NCI-H1105 treated with DMSO at 0.1 percent for 48 hours (cell line): ENCODE measurements at places on chromosomes 1 and 21.

DNA sequence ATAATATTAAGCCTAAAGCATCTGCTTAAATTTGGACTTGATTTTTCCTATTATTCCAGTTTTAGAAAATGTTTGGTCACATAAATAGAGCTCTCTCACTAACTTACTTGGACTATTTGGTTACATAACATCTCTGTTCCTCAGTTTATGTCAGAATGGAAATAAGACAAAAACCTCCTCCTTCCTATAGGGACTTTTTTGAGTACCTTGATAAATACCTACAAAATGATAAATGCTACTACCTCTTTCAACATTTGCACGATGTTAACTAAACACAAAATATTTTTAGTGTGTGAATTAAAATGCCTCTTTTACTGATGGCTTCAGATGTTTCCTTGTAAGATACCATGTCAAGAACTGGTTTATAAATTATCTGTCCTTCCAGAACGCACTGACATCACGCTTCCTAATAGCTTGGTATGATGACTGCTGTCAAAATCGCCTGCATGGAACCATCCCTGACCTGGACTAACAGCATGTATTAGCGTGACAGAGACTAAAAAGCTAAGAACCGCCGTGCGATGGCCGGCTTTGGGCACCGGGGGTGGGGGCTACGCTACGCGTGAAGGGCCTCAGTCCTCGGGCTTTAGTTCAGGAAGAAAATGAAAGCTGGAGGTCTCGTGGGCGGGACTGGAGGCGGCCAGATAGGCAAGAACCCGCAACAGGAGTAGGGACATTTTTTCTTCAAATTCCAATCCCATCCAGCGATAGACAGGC lies 133.2 kb upstream of the BARHL2 start:
- DNase-seq = no peak

DNA sequence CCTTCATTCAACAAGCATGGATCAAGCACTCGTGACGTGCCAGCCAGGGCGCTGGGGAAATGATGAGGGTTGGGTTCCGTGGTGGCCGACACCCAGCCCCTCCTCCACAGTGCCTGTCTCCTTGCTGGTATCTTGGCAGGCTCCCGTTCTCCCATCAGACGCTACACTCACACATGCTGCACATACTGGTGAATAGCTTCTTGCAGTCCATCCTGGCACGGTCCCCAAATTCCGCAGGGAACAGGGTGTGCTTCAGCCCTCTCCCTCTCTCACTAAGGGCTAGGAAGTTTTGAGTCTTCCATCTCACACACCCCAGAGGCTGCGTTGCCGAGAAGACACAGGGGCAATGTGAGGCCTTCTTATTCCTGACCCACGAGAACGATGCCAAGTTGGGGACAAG lies 10.1 kb upstream of the MEF2D start:
- DNase-seq = no peak

- DNase-seq = peak; percentile 58
These were observed 233.1 kb downstream of the PAPPA2 start for GRCh38 chr1:176696109-176696508.

GRCh38 chr1:109901524-109902145 lies 9.0 kb upstream of the CSF1 start:
- no peak for DNase-seq

DNA sequence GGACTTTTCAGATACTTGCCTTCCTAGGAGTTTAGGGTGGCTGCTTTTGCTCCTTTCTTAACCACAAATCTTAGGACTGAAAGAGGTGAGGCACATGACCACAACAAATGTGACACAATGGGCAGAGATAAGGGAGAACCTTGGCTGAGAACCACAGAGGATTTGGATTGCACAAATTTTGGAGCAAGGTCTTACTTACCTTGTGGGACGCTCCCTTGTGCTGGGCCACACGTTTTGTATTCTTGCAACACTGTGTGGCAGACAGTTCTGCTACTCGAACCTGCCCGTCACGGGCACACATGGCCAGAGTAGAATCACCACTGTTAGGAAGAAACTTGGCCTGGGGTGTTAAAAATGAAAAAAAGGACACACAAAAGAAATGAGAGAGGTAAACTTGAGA lies 23.9 kb downstream of the DCAF8 start:
- DNase-seq = no peak

- peak; percentile 81 for DNase-seq
These were observed 18.3 kb upstream of the SERINC2 start for GRCh38 chr1:31394584-31395193.

DNA sequence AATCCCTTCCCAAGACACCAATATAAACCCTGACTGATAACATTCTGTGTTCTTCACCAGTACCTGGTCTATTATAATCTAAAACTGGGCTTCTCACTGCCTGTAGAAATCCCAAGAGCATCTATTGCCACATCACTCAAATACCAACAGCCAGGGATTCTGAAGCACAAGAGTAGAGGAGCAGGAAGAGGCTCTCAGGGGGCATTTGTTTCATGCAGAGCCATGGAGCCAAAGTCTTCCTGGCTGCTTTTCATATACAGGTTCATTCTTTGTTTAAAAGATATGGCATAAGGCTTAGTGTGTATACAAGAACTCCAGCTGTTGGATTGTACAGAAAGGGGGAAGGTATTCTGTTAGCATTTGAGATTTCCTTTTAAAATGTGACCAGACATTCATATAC lies 38.2 kb upstream of the USH2A start:
- no peak for DNase-seq

GRCh38 chr1:193040011-193040410 lies 19.1 kb downstream of the UCHL5 start:
- no peak for DNase-seq

- DNase-seq = no peak
These were observed 3.3 kb downstream of the NPPB start for GRCh38 chr1:11855430-11855829.

DNA sequence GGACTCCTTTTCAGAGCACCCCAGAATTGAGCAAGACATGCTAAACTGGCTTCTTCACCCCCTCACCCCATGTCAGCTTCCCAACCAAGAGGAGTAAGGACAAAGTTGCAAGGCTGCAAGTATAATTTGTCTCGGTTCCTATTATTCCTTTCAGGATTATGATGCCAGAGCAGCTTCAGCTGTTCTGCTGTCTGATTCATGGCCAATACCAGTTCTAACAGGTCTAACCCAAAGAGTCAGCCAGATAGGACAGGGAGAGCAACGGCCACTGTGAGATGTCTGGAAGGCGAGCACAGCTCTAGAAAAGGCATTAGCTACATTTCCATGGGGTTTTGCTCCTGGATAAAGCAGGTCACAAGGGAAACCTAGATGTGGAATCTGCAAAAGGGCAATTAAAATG lies 53.3 kb upstream of the HOOK1 start:
- DNase-seq = no peak

GRCh38 chr1:164587617-164588501 lies 28.9 kb downstream of the PBX1 start:
- DNase-seq = peak; percentile 75

GRCh38 chr1:72763481-72763880 lies 481.1 kb upstream of the NEGR1 start:
- DNase-seq = no peak

DNA sequence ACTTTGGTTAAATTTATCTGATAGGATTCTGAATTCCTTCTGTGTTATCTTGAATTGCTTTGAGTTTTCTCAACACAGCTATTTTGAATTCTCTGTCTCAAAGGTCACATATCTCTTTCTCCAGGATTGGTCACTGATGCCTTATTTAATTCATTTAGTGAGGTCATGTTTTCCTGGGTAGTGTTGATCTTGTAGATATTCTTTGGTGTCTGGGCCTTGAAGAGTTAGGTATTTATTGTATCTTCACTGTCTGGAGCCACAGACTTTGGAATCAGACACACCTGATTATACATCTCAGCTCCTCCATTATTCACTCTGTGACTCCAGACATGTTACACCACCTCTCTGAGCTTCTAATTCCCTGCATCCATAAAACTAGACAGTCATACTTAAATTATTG lies 34.2 kb upstream of the ETS2 start:
- DNase-seq = no peak

GRCh38 chr1:156244126-156244525 lies 2.1 kb downstream of the BGLAP start:
- no peak for DNase-seq

DNA sequence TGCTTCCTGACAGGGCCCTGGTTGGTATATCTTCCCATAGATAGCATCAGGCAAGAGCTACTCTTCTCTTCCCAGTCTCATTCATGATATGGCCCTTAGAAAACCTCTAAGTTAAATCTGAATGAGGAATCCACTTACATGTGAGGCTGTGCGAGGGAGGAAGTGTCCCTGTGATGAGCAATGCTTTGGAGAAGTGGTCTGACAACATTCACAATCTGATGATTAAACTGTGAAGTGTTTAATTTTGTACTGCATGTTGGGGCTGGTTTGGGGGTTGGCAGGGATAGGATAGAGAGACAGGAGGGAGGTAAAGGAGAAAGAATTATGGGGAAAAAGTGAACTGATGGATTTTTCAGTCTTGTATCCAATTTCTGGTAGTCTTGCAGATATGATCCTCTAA lies 421.2 kb upstream of the DAB1 start:
- peak; percentile 44 for DNase-seq
